ENCODE measurements at places on chromosomes 7 and 10.

DNA sequence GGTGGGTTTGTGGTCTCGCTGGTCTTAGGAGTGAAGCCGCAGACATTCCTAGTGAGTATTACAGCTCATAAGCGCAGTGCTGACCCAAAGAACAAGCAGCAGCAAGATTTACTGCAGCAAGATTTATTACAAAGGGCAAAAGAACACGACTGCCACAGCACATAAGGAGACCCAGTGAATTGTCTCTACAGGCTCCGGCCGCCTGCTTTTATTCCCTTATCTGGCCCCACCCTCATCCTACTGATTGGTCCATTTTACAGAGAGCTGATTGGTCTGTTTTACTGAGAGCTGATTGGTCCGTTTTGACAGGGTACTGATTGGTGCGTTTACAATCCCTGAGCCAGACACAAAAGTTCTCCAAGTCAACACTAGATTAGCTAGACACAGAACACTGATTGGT, 82.1 kb downstream of the VIPR2 start:
- DNase-seq, result no peak

DNA sequence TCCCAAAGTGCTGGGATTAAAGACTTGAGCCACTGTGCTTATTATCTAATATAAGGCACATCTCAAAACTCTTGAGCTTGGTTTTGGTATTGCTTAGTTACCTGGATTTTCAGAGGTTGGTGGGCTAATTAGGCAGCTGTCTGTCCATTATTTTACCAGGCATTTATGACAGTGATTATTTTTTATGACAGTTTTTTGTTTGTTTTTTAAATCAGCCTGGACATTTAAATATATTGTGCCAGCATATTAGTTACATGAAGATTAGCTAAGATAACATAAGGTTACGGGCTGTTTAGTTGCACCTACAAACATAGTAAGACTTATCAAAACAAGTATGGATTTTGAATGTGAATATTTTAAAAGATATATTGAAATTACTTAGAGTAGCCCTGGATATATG, 2.6 kb upstream of the ZRANB1 start:
- DNase-seq, result no peak

GRCh38 chr10:132921818-132922807, 20.3 kb downstream of the CFAP46 start:
- DNase-seq, result no peak

DNA sequence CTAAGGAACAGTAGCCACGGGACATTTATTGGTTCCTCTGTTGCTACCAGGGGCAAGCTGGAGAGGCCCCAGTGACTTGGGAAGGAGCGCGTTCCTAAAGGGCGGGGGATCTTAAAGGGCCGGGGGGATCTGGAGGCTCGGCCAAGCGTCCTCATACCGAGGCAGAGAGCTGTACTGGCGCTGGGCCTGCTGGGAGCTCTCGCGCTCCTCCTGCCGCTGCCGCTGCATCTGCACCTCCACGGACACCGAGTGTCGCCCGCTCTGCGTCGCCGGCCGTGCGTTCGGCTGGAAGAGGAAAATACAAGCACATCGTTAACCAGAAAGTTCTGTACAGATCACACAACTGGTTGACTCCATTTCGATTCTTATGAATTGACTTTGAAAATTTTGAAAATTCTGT, 695.6 kb downstream of the PARD3 start:
- DNase-seq, result no peak

DNA sequence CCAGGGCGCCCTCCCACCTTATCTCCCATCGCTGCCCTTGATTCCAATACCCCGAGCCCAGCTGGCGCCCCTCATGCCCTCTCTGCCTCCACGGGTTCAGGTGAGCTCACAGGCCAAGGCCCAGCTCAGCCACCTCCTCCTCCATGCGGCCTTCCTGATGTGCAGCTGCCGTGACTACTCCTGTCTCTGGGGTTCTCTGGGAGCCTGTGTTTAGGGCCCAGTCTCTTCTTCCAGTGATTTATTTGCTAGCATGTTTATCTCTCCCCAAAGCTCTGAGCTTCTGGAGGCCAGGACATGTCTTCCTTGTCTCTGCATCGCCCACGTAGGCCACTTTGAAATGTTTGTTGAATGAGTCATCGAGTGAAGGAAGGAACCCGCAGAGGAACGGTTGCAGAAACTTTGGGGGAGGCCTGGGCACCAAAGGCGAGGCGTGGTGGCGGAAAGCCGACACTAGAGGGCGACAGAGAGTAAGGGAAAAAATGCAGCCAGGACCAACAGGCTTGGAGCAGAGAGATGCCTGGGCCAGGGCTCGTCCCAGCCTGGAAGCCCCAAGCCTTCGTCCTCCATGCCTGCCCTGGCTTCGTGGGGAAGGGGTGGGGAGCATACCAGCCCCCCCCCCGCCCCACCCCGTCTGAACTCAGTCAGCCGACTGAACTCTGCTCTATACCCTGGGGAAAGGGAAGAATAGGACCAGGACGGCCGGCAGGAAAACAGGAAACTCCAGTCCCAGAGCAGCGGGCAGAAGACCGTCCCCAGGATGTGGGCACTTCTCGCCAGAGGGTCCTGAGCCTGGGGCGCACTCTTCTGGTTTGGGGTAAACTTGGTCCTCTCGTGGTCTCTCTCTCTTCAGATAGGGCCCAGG, 10.9 kb upstream of the HSPB1 start:
- DNase-seq, result peak; percentile 83

GRCh38 chr10:77835669-77836086, 90.9 kb downstream of the DLG5 start:
- DNase-seq, result no peak

- no peak for DNase-seq
Observed at GRCh38 chr10:94225589-94225988, 137.2 kb downstream of the NOC3L start.

DNA sequence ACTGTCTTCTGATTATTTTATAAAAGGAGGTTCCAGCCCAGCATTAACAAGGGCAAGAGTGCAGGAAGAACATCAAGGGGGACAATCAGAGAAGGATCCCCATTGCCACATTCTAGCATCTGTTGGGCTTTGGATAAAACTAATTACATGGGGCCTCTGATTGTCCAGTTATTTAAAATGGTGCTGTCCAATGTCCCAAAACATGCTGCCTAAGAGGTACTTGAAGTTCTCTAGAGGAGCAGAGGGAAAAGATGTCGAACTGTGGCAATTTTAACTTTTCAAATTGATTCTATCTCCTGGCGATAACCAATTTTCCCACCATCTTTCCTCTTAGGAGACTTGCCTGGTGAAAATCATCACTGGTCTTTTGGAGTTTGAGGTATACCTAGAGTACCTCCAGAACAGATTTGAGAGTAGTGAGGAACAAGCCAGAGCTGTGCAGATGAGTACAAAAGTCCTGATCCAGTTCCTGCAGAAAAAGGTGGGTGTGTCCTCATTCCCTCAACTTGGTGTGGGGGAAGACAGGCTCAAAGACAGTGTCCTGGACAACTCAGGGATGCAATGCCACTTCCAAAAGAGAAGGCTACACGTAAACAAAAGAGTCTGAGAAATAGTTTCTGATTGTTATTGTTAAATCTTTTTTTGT, 2.3 kb downstream of the IL6 start:
- DNase-seq, result no peak

DNA sequence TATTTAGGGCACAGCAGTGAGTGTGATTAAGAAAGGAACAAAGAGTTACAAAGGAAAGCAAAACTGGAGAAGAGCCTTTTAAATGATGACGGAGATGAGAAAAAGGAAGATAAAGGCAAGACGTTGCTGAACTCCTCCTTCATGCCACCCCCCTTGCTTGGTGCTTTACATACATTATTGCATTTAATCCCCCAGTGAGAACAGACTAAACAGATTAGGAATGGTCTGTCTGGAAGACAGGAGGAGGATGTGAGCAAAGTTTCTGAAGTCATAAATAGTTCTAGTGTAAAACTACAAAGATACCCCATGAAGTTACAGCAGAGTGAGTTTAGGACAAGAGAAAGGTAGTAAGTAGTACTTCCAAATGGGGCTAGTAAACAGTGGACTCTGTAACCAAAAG, 113.5 kb downstream of the PLCE1 start:
- no peak for DNase-seq

- no peak for DNase-seq
Observed at GRCh38 chr10:124743191-124744101, 732 bp downstream of the FAM53B start.

DNA sequence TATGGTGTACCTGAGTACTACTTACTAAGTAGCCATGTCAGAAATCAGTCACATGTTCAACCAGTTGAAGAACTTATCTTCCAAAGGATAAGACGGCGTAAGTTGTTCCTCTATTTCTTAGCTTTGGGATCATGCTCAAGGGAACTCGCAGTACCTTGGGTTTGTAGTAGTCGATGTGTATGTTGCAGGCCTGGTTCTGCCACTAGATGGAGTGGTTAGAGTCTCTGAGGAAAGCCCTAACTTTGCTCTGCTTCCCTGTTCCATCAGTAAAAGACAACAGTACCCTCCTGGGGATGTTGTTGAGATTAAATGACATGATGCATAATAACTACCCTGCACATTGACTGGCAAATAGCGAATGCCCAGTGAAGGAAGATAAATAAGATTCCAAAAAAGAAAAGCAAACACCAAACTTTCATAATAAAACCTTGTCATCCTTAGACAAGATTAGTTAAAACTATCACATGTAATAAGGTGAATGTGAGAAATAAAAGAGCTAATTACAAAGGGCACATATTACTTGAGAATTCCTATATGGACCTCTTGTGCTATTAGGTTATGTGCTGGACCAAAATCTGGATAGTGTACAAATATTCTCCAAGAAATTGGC, 165.9 kb downstream of the ABCA13 start:
- DNase-seq, result no peak

GRCh38 chr10:20709708-20710107, 187.4 kb downstream of the NEBL start:
- no peak for DNase-seq

- DNase-seq, result no peak
Observed at GRCh38 chr7:74568658-74569057, 88.9 kb upstream of the GTF2I start.

DNA sequence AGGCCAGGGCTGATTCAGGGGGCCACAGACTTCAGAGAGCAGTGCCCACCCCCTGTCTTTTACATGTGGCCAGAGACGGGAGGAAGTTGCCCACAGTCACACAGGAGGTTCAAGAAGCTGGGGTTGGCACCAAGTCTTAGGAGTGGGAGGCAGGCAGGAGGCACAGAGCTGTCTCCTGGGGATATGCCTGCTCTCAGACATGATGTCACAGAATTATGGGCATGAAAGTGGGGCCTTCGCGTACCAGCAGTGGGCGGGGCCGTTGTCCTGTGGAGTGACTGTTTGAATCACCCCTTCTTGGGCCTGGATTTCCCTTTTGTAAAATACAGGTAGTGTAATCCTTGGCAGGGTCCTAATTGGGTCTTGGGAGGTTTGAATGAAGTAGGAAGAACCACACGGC, 81.2 kb upstream of the PPIF start:
- DNase-seq, result no peak

- no peak for DNase-seq
Observed at GRCh38 chr7:143892527-143893300, 9.3 kb downstream of the TCAF1 start.

GRCh38 chr10:43968076-43968475, 319.4 kb upstream of the ZNF32 start:
- no peak for DNase-seq

DNA sequence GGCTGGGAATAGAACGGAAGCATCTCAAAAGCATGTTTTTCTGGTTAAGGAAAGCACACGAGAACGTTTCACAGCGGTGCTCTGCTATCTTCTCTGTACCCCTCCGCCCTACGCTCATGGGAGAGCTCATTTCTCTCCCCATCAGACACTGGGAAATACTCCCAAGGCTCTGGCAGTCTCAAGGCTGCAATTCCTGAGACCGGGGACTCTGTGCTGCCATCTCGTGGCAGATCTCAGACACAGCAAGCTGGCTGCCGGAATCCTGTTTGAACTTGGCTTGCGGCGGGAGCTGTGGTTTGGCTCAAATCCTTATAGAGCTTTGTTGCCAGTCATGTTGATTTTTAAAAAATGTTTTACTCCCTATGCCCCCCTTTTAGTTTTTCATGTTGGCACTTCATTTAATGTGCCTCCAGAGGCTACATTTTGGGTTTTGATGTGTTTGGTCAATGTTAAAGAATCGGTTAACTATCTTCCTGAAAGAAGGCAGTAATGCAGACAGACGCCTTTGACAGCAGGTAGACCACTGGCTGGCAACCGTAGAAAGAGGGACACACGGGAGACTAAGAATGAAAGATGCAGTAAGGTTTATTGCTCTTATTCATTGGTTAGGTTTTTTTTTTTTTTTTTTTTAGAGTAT, 27.6 kb downstream of the BMPER start:
- peak; percentile 49 for DNase-seq

DNA sequence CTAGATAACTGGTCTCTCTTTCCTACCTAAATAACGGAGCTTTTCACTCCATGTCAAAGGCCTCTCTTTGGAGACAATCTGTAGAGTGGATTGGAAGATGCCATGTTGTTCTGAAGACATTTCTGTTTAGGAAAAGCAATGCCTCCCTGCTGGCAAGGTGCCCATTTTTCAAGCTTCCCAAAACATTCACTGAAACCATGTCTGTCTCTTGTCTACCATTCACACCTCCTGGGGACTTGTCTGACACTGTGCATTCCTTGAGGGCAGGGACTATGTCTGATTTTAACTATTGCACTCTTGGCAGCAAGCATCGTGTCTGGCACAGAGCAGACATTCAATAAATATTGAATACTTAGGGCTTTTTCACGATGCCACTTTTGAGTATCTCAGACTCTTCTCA, 528.9 kb upstream of the NRP1 start:
- no peak for DNase-seq

- no peak for DNase-seq
Observed at GRCh38 chr7:25949736-25950487, 202.1 kb upstream of the NFE2L3 start.

DNA sequence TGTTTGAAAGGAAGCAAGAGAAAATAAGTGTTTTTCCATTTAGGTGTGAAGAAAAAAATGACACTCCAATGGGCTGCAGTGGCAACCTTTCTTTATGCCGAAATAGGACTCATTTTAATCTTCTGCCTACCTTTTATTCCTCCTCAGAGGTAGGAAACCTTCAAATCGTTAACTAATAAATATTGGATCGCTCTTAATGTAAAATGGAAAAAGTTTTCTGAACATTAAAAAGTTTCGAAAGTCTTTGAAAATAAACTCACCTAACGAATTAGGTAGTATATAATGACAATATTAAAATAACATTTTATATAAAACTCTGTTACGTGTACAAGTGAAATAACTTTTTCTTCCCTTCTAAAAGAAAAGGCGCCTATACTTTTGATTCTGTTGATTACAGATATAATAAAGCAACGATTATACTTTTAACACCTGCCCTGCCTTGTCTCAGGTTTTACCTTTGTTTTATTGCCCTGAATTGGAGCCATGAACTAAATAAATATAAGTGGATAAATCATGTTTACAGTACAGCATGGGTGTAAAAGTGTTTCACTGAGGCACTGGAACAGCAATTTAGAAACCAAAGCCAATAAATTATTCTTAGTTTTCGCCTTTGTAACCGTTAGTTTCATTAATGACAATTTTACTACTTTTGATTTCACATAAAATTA, 804 bp downstream of the BCAP29 start:
- DNase-seq, result no peak

DNA sequence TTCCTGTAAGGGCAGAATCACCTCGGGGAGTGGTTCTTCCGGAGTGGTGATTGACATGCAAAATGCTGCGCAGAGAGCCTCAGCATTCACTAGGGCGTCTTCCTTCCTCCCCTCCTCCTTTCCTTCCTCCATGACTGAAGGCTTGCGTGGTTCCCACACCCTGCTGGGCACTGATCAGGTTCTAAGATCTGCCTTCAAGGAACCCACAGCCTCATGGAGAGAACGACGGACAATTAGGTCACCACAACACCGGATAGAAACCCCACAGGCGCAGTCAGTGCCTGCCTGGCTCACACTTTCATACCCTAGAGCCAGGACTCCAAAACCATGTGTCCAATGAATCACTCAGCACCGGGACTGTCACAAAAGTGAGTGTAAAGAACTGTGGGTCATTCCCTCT, 131.3 kb downstream of the DPP6 start:
- DNase-seq, result no peak

Data from T-helper 9 cell (primary cell).